ENCODE measurements at places on chromosomes 16 and 17. TPM values are rescaled to one million over a fixed set of nuclear protein-coding genes. Genes with fewer than 3 reads are reported as not detected.

DNA sequence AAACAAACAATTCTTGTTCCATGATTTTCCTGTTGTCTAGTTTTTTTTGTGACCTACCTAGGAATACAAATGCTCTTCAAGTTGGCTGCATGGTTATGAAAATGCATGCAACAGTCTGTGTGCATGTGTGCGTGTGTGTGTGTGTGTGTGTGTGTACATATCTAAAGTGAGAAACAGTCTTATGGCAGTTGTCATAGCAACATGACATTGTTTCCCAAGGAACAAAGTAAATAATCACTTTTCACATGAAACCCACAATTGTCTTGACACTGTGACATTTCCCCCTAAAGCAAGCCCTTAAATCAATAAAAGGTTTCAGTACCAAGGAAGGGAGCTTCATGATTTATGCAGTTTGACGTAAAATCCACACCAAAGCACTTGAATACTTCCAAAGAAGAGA lies 758.4 kb downstream of the CDH8 start:
- DNase-seq = no peak

- no peak for DNase-seq
Measured at GRCh38 chr17:43562679-43563599, 16.8 kb upstream of the ETV4 start.

DNA sequence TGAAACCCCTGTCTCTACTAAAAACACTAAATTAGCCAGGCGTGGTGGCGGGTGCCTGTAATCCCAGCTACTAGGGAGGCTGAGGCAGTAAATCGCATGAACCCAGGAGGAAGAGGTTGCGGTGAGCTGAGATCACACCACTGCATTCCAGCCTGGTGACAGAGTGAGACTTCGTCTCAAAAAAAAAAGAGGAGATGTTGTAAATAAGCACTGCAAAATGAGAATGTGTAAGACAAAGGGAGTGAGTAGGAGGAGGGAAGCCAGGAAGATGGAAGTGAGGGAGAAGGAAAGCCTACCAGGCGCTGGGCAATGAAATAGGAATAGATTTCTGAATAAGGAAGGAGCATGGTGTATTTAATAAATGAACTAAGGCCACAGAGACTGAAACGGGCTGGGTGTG lies 8.7 kb upstream of the PRPF8 start:
- DNase-seq = peak; percentile 22

DNA sequence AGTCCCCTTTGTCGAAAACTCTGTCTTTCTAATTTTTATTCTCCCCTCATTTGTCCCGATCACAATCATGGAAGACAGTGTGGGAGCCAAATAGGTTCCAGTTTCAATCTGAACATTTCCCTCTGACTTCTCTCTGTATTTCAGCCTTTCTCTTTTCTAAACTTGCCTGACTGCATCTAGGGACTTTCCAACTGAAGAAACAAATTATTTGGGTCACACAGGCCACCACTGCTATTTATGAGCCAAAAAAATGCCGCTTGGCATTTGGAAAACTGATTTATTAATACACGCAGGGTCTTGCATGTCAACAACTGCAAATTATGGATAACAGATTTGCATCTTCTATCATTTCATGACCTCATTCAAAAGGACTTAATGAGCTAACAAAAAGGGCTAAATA lies 55.2 kb upstream of the ELAC2 start:
- DNase-seq = no peak

- peak; percentile 81 for DNase-seq
Measured at GRCh38 chr16:11379420-11379819, 34.2 kb downstream of the RMI2 start.

DNA sequence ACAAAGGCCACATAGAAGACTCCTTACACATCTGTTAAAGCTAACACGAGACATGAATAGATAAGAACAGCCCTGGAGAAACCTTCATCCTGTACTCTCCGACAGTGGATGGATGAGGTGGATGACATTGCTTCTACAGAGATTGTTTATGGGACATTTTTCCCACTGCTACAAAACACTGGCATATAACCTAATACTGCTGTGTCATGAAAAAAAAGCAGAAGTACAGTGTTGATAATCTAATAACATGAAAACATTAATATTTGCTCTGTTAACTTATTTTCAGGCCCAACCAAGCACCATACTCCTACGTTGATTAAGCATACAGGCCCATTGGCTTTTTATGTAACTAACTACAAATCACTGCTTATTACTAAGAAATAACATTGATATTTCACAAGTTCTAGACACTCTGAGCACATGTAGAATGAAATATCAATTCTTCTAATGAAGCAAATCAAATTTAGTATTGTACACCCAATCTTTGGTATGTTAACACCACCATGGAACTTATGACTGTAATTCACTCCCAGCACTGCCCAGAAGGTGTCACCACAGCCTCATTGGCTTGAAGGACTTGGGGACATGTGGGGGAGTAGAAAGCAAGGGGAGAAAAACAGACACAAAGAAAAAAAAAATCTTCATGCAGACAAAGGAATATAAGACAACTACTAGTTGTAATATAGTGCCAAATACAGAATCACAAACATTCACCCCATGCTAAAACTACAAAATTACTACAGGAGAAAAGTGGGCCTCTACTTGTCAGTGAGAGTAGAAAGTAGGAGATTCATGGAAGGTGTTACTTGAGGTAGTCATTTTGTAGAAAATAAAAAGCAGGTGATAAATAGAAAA lies 330.0 kb upstream of the PMFBP1 start:
- peak; percentile 62 for DNase-seq

The TMIGD1 gene
- total RNA-seq = not detected

The CLEC3A gene
- not detected for total RNA-seq

The CD300H gene
- not detected for total RNA-seq

The OTOP2 gene
- total RNA-seq = not detected

The STAT5A gene
- total RNA-seq = 5.5 TPM
